ENCODE measurements at places on chromosomes 16 and 17.

- DNase-seq = no peak
Measured at GRCh38 chr16:54519161-54519695, 232.6 kb upstream of the IRX3 start.

DNA sequence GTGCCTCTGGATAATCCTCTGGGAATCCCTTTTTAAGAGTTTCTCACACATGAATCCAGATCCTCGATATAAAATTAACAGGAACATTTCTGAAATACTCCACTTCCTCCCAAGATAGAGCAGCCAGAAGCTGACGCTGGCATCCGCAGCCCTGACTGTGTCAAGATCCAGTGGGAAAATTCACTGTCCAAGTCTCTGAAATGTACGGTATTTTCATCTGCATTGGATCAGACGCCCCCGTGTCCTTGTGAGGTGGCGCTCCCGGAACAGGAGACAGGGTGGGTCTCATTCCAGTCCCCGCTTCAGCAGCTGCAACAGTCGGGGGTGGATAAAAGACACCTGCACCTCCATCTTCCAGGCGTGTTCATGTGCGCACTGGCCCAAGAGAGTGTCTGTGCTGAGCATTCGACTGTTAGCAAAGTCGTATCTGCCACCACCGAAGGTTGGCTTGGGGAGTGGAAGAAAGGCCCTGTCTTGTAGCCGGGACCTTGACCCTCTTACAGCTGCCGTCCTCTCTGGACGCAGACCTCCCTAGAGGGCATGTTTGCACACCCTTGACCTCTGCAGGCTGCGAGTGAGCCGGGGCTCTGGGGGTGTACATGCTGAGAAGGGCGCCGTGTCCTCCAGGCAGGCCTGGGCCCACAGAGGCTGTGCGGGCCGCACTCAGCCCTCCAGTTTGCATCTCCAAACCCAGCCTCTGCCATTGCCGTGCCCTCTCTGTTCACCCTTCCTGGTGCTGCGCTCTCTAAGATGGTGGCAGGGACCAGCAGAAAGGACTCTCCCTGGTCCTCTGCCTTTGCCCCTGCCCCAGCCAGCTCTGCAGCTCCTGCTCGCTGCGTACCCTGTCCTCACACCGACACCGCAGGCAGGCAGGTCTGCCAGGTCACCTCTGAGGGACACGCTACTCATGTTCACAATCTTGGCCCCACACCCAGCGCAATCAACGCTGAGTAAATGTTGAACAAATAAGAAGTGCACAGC is 72.0 kb upstream of the CHMP6 start:
- DNase-seq = no peak

DNA sequence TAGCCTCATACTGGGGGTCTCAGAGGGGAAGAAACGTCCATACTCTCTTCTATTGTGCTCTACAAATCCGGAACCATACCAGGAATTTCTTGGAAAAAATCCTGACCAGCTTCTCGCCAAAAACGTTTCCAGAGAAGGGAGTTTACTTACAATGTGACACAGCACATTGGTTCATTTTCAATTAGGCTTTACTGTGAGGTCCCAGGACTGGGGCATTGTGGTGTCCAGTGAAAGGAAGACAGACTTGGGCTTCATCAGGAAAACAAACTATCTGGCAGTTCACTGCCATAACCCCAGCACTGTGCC is 14.7 kb downstream of the MPP2 start:
- DNase-seq = no peak

DNA sequence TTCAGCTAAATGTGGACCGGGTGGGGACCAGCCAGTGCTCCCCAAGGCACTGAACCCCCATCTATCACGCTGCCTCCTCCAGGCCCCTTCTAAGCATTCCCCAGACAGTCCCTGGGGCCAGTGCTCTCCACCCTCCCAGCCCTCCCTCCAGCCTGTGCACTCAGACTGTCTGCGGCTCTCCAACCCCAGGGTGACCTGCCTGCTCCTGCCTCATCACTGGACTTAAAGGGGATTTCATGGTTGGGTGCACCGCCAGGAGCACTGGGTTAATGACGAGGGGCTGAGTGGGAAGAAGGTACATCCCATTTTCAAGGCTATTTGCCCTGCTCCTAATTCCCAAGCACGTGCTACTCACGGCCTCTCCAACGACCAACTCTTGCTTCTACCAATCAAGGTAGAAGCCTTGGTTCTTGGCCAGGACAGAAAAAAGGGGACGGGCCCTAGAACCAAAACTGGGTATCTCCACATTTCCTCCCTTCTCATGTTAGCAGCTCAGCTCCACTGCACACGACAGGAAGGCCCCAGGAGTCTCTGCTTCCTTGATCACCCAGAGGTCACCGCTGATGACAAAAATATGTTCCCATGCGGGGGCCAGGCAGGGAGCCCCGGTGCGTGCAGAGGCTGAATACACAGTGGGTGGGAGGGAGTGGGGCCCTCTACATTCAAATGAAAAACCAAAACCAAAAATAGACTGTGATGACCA is 3.5 kb upstream of the ABR start:
- DNase-seq = no peak

DNA sequence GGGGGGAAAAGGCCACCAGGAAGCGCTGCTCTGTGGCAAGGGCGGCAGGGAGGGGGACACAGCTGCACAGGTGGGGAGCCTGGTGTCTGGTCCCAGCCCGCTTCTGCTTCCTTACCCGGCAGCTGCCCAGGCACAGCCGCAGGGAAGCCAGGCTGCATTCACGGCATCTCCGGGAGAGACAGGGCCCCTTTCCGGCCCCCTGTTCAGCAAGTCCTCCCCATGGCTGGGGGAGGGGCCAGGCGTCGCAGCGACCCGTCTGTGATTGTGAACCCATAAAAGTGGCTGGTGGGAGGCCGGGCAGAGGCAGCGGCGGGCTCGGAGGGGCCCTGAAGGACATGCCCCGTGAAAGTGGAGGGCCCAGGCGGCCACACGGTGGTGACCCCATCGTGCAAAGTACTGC is 28.7 kb downstream of the SOX8 start:
- DNase-seq = no peak

- DNase-seq = no peak
Measured at GRCh38 chr16:58843675-58844074, 109.6 kb upstream of the GOT2 start.

GRCh38 chr16:85624646-85625045 is 11.5 kb downstream of the GSE1 start:
- no peak for DNase-seq

DNA sequence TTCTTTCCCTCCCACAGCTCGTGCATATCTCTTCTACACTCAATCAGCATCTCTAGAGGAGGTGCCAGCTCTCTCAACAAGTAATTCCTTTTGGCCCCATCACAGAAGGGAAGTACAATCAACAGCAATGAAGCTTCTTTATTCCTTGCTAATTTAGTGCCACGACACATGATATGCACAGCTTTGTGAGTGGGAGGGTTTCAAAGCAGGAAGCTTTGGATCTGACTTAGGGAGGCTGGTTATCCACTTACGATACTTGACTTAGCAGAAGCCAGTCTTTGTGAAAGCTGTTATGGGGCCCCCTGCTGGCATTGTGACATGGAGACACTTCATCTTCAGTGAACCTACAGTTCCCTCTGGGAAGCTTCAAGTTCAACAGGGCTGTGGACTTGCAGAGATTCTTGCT is 81.0 kb downstream of the TMEM100 start:
- DNase-seq = peak; percentile 8

- DNase-seq = no peak
Measured at GRCh38 chr16:58057121-58057520, 31.6 kb downstream of the MMP15 start.

DNA sequence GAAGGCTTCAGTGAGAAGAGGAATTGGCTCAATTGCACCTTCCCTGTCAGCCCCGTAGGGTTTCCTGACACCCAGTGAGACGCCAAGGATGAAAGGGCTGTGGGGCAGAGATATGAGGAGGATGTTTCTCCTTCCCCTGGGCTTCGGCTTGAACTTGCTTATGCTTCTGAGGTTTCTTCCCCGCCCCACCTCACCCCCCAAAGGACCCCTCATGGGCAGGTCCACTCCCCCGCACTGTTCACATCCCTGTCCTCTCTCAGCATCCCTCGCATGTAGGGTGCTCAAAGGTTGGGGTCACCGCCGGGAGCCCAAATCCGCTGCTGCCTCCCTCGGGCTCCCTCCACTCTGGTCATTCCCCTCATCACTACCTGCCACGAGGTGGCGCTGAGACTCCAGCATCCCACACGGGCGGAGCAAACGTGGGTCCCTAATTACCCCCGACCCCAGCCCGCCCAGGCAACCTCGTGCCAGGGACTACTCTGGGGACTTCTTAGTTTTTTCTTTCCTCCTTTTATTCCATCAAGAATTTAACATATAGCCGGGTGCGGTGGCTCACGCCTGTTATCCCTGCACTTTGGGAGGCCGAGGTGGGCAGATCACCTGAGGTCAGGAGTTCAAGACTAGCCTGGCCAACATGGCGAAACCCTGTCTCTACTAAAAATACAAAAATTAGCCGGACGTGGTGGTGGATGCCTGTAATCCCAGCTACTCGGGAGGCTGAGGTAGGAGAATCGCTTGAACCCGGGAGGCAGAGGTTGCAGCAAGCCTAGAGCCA is 3.3 kb upstream of the TRARG1 start:
- peak; percentile 57 for DNase-seq

GRCh38 chr16:75746359-75746758 is 20.1 kb upstream of the CPHXL start:
- DNase-seq = no peak

- DNase-seq = no peak
Measured at GRCh38 chr16:49977427-49977826, 47.6 kb upstream of the CNEP1R1 start.

DNA sequence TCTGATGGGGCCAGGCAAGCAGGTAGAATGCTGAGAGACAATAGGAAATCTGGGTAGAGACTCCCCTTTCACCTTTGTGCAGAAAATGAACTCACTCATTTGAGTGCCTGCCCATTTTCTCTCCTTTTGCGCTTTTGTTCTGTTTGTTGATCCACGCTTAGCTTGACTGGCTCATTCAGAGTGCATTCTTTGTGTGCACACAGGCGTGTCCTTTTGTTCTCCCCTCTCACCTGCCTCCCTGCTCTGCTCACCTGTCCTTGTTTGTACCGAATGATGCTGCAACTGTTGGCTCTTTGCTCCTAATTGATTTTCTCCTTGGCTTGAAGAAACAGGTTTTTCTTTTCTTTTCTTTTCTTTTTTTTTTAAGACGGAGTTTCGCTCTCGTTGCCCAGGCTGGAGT is 15.8 kb downstream of the PGS1 start:
- DNase-seq = no peak

GRCh38 chr17:48818361-48818841 is 1.4 kb upstream of the TTLL6 start:
- DNase-seq = no peak

GRCh38 chr16:70758786-70759185 is 42.2 kb downstream of the VAC14 start:
- DNase-seq = no peak

GRCh38 chr16:48613061-48613957 is 3.3 kb upstream of the N4BP1 start:
- no peak for DNase-seq

GRCh38 chr17:44940317-44940716 is 7.3 kb downstream of the KIF18B start:
- no peak for DNase-seq

- no peak for DNase-seq
Measured at GRCh38 chr16:3594316-3595109, 16.9 kb downstream of the SLX4 start.

DNA sequence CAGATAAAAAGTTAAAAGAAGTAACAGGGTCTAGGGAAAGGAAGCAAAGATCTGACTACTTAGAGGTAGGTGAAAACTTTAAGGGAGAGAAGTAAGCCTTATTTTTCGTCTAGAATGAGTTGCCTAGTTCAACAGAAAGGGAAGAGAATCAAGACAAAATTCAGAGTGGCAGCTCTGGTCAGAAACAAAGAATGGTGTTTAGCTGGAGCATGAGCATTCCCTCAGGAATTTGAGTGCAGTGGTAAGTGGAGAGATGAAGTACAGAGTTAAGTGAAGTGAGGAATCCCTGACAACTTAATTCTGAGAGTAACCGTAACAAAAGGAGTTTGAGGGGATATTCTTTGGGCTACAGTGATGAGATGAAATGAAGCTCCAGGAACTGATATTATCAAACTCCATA is 11.5 kb downstream of the SMG6 start:
- no peak for DNase-seq

DNA sequence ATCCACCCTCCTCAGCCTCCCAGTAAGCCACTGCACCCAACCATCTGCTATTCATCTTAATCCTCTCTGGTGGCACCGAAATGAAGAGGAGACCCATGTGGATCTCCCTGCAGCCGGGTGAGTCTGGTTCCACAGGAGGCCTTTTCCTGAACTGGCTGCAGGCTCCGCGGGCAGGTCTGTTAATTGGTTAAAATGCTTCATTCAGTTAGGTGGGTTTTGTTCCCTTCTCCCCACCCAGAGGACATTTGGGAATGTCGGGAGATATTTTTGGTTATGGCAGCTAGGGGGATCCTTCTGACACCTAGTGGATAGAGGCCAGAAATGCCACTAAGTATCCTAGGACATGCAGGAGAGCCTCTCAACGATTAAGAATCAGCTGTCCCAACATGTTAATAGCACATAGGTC is 16.7 kb downstream of the C16orf54 start:
- DNase-seq = no peak

- no peak for DNase-seq
Measured at GRCh38 chr17:52149626-52150025, 8.9 kb downstream of the CA10 start.

Measured in stimulated activated CD4-positive, alpha-beta T cell treated with anti-CD3 and anti-CD28 coated beads, Interleukin-1b, Interleukin-23, amount 100 ng/mL, for 24 hours (primary cell).